ENCODE measurements at places on chromosomes 1 and 21.

- DNase-seq: no peak
These were observed 3.7 kb upstream of the JAM2 start for GRCh38 chr21:25635310-25635709.

DNA sequence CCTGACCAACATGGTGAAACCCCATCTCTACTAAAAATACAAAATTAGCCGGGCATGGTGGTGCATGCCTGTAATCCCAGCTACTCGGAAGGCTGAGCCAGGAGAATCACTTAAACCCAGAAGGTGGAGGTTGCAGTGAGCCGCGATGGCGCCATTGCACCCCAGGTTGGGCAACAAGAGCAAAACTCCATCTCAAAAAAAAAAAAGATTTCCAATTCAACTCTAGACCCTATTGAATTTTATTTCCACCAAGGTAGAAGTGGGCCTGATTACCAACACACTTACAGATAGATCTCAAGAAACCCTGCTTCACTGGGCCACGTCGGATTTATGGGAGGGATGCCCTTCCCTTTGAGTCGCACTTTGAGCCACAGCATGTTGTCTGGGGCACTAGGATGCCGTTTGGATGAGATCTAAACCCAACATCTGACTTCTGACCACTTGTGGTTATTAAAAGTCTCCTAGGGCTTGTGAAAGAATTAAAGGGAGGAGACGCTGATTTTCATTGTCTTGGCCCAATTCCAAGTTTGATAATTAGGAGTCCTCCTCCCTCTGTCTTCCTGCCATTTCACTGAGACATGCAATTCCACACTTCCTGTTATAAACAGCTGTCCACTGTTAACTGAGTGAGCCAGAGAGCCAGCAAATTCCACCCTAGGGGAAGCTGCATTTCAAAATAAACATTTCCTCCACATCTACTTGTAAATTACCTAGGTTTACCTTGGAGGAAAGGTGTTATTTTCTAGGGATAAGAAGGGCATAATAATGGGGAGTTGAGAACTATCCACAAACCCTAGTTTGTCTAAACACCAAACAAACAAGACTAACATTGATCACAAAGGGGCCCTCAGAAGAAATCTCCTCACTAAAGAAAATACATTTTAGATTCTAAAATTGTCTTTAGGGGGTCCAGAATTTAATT lies 5.2 kb upstream of the RERE start:
- DNase-seq: peak; percentile 97

DNA sequence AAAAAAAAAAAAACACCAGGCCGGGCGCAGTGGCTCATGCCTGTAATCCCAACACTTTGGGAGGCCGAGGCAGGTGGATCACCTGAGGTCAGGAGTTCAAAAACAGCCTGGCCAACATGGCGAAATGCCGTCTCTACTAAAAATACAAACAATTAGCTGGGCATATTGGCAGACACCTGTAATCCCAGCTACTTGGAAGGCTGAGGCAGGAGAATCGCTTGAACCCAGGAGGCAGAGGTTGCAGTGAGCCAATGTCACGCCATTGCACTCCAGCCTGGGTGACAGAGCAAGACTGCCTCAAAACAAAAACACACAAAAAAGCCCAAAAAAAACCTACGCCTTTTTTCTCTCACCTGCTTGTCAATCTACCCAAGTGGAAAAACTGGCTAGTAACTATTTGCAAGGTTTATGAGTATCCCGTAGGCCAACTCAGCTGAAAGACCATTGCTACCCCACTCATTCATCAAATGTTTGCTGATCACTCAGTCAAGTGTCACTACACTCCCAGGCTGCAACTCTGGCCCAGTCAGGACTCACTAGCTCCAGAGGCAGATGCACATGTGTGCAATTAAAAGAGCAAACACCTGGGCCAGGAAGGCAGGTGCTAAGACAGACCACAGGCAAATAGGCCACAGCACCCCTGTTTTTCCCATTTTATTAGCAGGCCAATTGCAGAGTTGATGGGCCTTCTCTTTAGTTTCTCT lies 2.0 kb downstream of the CSRP1 start:
- DNase-seq: no peak

DNA sequence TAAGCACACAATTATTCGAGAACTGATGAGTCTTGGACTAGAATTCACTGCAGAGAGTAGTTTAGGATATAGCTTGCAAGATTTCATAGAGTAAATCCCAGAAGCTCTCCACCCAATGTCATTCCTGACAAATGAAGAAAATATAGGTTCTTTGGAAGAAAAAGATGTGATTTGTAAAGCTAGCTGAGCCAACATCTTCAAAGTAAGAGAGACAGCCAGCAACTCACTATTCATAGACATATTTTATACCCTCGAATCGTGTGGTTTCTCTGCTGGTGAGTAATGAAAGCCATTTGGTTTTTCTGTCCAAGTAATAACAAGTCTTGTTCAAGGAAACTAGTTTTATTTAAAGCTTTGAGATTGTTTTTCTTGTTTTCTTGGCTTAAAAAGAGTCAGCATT lies 165.7 kb upstream of the SYT6 start:
- peak; percentile 37 for DNase-seq

Measured in foreskin fibroblast (primary cell).